ENCODE measurements at places on chromosomes 13 and 19.

DNA sequence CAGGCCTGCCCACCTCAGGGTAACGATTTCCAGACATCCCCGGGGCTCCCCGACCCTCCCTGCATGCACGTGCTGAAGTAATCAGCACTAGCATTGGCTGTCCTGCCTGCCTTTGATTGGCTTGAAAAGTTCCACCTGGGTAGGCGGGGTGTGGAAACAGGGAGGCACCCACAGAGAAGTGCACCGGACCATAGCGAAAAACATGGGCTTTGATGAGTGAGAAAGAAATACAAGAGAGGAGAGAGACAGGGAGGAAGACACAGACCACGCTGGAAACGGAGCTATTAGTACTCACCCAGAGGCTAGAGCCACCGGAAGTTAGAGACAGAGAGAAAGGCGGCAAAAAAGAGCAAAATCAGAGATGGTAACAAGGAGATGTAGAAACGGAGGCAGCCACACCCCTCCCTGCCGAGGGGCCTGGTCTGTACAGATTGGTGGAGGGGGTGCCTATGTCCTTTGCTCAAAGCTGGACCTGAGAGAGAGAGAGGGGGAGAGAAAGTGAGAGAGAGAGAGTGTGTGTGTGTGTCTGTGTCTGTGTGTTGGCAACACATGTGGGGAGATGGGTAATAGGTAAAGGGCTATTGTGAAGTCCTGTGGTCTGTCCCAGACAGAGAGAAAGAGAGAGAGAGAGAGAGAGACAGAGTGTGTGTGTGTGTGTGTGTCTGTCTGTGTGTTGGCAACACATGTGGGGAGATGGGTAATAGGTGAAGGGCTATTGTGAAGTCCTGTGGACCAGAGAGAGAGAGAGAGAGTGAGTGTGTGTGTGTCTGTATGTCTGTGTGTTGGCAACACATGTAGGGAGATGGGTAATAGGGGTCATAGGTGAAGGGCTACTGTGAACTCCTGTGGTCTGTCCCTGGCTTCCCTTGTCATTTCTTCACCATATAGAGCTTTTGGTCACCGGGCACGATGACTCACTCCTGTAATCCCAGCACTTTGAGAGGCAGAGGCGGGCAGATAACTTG lies 2.9 kb downstream of the CGB3 start:
- DNase-seq, result no peak

- DNase-seq, result peak; percentile 76
Measured at GRCh38 chr19:37468961-37469777, at the start of gene ZNF570. Gene ZNF570 (plus strand): TSS chr19:37469356. CDS start chr19:37470355, 999 bp downstream.

DNA sequence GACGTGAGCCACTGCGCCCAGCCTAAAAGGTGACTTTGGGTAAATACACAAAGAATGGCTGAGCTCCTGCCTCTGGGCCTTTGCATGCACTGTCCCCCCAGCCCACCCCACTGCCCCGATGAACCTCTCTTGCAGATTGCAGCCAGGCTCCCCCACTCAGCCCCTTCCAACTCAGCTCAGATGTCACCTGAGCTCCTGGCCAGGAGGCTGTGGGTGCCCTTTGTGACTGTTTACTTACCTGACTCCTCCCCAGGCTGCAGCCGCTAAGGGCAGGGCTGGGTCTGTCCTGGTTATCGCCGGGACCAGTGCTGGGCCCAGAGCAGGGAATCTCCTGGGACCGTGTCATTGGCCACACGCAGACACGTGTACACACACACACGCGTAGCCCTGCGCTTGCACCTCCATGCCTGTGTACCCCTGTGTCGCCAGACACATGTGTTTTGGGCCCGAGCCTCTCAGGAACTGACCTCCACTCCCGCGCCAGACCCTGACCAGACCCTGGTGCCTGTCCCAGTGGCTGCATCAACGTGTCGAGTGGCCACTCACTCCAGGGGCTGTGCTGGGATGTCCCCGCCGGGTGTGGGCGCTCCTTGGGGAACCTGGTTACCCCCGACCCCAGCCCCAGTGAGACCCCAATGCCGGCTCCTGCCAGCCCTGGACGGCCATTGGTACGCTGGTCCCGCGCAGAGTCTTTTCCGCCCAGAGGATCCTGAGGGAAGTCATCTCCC lies 18.7 kb downstream of the EFNA2 start:
- DNase-seq, result no peak

GRCh38 chr13:92833071-92833470 lies 393.5 kb upstream of the GPC6 start:
- DNase-seq, result no peak

GRCh38 chr13:30577401-30577852 lies 40.3 kb upstream of the USPL1 start:
- DNase-seq, result no peak

- no peak for DNase-seq
Measured at GRCh38 chr19:18768997-18769891, 21.9 kb downstream of the COMP start.

DNA sequence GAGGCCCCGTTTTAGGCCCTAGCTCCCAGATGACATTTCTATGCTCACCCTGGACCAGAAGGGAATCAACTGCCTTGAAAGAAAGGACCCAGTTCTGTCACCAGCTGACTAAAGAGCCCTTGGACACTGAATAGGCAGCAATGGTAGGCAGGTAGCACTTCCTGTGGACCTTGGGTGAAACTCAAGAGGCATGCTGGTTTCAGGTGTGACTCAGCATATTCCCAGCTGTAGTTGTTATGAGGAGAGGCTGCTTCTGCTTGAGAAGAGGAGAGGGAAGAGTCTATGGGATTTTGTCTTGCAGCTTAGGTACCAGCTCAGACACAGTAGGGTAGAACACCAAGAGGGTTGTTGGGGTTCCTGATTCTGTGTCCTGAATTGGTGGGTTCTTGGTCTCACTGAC lies 37.9 kb upstream of the HTR2A start:
- no peak for DNase-seq

- DNase-seq, result no peak
Measured at GRCh38 chr19:33424181-33424580, 50.7 kb downstream of the CEBPG start.

DNA sequence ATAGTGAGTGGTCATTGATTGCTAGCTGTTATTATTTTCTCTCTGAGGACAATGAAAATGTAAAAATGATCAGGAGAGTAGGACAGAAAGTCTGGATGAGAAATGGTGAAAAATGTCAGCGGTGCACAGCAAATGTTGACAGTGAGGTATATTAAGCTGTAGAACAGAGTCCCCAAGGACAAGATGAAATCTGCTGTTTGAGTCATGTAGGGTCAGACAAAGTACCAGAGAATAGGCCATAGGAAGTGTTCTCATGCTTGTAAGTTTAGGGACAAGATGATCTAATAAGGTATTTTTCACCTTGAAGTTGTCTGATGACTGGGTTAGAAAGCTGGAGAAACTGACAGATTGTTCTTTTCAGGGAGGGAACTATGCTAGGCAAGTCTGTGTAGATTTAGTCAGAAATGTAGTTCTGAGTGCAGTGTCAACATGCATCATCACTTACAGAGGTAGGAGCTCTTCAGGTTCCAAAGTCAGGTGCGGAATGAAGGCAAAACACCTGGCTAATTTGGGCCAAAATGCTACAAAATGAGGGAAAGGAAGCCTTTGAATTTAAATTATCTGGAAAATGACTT lies 369.3 kb downstream of the DLEU7 start:
- no peak for DNase-seq

- no peak for DNase-seq
Measured at GRCh38 chr19:44260343-44260681, 626 bp downstream of the ZNF233 start.

- no peak for DNase-seq
Measured at GRCh38 chr13:65844266-65844841, 1385.8 kb downstream of the PCDH9 start.

DNA sequence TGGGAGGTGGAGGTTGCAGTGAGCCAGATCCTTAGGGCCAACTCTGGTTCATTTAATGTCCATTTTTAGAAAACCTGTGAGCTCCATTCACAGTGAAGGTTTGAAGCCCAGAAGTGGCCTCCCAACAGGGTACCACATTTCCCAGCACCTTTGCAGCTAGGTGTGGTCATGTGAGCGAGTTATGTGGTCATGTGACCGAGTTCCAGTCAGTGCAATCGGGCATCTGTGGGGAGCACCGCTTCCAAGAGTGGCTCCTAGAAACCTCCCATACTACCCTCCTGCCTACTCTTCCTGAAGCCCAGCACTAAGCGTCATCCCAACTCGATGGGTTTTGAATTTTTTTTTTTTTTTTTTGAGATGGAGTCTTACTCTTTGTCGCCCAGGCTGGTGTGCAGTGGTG lies 663 bp upstream of the PLA2G4C start:
- DNase-seq, result no peak

GRCh38 chr19:8610041-8610935 lies at the start of gene ADAMTS10:
Gene ADAMTS10 (minus strand): TSS chr19:8610715. CDS start chr19:8605710, 5,005 bp downstream.
- no peak for DNase-seq

- no peak for DNase-seq
Measured at GRCh38 chr19:51166846-51167490, 24.9 kb downstream of the SIGLEC7 start.

DNA sequence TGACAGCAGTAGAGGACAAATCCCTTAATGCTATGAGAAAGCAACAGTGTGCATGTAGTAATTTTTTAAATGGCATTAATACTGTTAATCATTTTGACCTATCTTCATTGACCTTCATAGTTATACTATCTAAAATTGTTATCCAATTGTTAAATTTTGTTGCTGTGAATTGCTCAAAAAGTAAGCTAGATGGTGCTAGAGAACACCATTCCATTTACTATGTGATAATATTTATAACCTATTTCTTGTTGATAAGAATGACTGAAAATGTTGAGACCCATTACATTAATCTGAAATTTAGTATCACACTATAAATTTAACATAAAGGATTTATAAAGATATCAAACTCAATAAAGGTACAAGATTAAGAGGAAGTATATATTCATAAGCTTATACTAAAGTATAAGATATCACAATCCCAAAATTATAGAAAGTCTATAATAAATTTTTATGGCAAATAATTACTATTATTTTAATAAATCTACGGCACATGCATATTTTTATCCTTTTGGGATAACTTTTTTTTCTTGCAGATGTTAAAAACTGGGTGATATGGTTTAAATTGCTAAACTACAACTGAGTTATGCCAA lies 1573.3 kb downstream of the PCDH9 start:
- no peak for DNase-seq

GRCh38 chr13:43787997-43788396 lies 1.2 kb upstream of the ENOX1 start:
- no peak for DNase-seq

DNA sequence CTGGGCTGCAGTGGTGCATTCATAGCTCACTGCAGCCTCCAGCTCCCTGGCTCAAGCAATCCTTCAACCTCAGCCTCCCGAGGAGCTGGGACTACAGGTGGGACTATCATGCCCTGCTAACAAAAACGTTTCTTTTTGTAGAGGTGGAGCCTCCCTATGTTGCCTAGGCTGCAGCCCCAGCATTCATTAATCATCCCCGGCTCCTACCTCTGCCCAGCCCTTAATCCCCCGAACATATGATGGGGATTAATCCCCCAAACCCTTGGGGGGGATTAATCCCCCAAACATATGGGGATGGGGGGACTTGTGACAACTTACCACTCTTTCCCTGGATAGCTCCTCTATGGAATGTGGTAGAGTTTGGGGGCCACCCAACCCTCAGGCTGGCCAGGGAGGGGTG lies 45.9 kb downstream of the SUGP2 start:
- no peak for DNase-seq

DNA sequence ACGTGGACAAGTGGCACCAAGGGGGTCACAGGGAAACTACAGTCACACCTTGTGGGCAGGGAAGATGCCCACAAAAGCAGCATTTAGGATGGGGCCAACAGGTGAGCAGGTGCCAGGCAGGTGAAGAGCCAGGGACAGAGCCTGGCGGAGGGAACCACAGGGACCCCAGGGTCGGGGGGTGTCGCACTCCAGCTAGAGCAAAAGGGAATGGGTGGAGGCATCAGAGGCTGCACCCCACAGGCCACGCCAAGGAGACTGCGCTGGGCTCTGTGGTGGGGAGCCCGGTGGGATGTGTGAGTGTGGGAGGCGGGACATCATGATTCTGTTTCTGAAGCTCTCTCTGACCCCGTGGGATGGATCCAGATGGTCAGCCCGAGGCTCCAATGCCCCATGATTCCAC lies 66.7 kb downstream of the EPS15L1 start:
- no peak for DNase-seq

DNA sequence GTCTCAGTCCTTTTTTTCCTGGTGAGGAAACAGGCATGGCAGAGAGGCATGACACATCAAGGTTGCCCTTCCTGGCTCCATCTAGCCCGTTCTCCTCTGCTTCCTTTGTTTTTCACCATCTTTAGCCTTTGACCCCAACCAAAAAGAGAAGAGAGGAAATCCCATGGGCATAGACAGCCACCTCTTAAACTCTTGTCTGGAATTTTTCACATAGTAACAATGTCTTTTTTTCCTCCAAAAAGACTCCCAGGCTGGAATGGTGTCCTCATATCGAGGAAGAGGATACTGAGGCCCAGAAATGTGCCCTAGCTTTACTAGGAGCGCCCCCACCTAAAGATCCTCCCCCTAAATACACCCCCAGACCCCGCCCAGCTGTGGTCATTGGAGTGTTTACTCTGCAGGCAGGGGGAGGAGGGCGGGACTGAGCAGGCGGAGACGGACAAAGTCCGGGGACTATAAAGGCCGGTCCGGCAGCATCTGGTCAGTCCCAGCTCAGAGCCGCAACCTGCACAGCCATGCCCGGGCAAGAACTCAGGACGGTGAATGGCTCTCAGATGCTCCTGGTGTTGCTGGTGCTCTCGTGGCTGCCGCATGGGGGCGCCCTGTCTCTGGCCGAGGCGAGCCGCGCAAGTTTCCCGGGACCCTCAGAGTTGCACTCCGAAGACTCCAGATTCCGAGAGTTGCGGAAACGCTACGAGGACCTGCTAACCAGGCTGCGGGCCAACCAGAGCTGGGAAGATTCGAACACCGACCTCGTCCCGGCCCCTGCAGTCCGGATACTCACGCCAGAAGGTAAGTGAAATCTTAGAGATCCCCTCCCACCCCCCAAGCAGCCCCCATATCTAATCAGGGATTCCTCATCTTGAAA lies at the start of gene GDF15:
TSS of gene GDF15 (plus strand) at position 484 of the 868 bp plus-strand sequence. CDS start at position 516, 32 bp downstream.
- no peak for DNase-seq

All from stimulated activated CD4-positive, alpha-beta T cell treated with anti-CD3 and anti-CD28 coated beads, TNF-alpha, amount 100 ng/mL, for 4 hours (primary cell).